Activated naive CD4-positive, alpha-beta T cell treated with anti-CD3 and anti-CD28 coated beads, Interleukin-2, amount 50 U/mL, for 16 hours (primary cell): ENCODE measurements at places on chromosomes 3 and 15.

DNA sequence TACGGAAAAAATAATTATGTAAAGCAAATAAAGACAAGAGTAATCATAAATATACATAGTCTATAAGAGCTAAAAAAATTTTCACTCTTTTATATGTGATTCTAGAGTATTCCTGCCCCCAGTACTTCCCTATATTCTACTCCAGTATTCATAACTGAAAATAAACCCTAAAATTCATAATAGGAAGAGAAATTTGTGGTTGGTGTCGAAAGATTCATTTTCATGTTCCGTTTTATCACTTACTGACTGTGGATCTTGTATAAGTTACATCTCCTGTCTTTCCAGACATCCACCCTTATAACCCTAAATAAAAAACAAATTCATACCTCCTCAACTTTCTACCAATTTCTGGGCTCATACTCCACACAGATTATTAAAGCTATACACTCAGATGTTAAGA, 16.0 kb upstream of the MBNL1 start:
- no peak for DNase-seq

- no peak for DNase-seq
Observed at GRCh38 chr3:190840146-190840545, 22.3 kb downstream of the GMNC start.

- no peak for DNase-seq
Observed at GRCh38 chr3:100737334-100737733, 28.0 kb downstream of the TFG start.

- DNase-seq, result no peak
Observed at GRCh38 chr15:38182900-38183299, 69.7 kb upstream of the SPRED1 start.

DNA sequence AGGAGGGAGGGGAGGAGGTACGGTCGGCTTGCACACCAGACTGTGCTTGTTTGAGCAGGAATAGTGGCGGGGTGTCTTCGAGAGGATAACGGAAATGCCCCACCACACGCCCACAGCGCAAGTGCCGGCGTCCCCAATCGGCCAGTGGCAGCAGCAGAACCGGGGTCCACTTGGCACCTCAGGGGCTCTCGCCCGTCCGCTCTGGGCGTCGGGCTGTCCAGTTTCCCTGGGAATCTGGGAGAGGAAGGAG, 53.7 kb downstream of the CCDC54 start:
- DNase-seq, result peak; percentile 24

GRCh38 chr3:69121950-69122349, 445 bp downstream of the LMOD3 start:
- no peak for DNase-seq

DNA sequence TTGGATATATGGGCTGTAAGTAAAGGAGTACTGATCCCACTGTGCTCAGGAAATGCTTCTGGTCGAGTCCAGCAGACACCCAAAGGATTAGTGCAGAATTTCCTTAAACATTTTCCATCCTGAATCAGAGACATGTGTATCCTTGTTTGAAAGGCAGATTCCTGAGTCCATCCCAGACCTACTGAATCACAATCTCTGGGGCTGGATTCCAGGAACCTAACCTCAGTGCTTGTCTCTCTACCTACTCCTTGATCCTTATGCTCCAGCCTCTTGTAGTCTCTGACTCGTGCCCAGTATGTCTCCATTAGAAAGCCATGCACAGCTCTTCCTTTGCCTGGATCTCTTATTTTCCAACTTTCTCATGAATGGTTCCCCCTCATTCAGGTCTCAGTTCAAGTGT, 585.8 kb downstream of the NLGN1 start:
- no peak for DNase-seq

- DNase-seq, result no peak
Observed at GRCh38 chr3:54968546-54969172, 40.8 kb upstream of the LRTM1 start.

DNA sequence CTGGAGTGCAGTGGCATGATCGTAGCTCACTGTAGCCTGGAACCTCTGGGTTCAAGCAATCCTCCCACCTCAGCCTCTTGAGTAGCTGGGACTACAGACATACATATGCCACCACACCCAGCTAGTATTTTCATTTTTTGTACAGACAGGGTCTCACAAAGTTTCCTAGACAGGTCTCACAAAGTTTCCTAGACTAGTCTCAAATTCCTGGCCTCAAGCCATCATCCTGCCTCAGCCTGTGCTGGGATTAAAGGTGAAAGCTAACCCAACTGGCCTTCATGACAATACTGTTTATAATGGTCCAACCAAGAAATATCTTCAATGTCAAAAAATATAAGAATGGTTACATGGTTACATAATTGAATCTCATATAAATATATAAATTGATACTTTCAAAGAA, 24.0 kb downstream of the GPR176 start:
- DNase-seq, result no peak

DNA sequence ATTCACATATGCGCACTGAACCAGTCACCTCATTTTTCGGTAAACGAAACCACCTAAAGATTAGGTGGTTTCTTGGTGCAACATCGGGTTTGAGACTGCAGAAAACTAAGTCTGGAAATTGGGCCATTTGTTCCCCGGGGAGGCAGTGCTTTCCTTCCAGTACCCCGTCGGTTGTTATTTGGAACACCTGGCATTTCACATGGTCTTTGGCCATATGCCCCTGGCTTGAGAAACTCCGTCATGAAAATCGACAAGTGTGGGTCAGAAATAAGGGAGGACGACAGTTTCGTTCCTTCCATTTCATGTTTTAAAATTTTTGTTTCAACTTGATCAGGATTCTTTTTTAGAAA, 544 bp upstream of the GATM start:
- DNase-seq, result no peak

- DNase-seq, result no peak
Observed at GRCh38 chr15:78734451-78735064, 76.7 kb downstream of the ADAMTS7 start.

DNA sequence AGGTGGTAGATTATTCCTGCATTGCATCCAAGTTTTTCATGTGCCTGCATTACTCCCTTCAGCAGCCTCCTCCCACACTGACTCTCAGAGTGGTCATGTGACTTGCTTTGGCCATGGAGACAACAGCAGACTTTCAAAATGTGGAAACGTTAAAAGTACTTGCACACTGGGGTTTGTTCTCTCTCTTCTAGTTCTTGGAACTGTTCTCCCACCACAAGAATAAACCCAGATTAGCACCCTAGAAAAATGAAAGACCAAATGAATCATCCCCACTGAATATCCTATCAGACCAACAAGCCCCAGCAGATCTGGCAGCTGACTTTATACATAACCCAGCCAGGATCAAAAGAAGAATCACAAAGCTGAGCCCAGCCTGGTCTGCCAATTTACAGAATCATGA, 398.5 kb downstream of the VPS13C start:
- DNase-seq, result no peak

DNA sequence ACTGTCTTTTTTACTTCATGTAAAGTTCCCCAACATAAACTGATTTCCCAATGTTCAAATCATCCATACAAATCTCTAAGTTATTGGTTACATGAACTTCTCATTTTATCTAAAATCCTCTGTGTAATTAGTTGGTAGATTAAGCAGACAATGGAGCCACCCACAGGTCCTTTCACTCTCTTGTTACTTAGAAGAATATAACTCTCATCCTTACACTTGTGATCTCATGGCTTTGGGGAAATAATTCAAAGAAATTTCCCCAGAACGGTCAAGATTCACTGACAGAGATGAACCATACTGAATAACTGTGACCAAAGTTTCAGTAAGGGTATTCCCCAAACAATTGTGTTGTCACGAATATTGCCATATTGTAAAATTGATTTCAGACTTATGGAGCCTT, 1102.6 kb upstream of the EPHA6 start:
- DNase-seq, result no peak

DNA sequence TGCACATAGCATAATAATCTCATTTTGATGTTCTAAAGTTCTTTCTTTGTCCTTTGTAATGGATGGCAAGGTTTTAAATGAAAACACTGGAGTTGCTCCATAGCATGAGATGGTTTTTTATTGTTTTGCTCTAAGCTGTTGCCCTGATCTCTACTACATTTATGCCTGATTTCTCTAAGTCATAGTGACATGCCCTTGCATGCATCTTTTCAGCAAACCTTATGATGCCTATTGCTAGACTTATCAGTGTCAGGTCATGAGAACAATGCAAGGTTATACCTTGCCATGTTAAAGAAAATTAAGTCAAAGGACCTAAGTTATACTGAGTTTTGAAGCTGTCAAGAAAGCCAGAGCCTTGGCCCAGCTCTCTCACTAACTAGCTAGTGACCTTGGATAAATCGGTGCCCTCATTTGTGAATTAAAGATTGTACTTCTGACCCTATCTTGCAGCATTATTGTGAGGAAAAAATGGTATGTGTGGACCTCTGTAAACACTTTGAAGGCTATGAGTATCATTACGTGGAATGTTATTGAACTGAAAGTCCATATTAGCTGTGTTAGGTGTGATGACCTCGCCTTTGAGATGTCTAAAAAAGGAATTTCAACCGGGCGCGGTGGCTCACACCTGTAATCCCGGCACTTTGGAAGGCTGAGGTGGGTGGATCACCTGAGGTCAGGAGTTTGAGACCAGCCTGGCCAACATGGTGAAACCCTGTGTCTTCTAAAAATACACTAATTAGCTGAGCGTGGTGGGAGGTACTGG, 256.4 kb upstream of the UBE2E1 start:
- no peak for DNase-seq

GRCh38 chr3:102545276-102545675, 110.5 kb downstream of the ZPLD1 start:
- DNase-seq, result no peak

GRCh38 chr3:157156837-157157635, 2.9 kb downstream of the CCNL1 start:
- DNase-seq, result no peak
